Myocyte (in vitro differentiated cells): ENCODE measurements at places on chromosomes 11 and 22. TPM values are rescaled to one million over a fixed set of nuclear protein-coding genes. Genes with fewer than 3 reads are reported as not detected.

GRCh38 chr11:77174559-77174958 lies 46.5 kb downstream of the MYO7A start:
- DNase-seq = peak; percentile 80

The ZPR1 gene
- 68.8 and 83.5 TPM in 2 replicates for total RNA-seq

DNA sequence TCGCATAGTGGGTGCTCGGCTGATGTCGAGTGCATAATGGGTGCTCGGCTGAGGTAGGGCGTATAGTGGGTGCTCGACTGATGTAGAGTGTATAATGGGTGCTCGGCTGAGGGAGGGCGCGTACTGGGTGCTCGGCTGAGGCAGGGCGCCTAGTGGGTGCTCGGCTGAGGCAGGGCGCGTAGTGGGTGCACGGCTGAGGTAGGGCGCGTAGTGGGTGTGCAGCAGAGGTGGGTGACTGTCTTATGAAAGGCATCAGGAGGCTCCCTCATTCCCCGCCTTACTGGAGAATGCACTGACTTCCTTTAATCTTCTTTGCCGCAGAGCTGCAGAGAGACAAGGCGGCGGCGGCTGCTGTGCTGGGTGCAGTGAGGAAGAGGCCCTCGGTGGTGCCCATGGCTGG lies 33.8 kb downstream of the ARHGAP8 start:
- DNase-seq = no peak

DNA sequence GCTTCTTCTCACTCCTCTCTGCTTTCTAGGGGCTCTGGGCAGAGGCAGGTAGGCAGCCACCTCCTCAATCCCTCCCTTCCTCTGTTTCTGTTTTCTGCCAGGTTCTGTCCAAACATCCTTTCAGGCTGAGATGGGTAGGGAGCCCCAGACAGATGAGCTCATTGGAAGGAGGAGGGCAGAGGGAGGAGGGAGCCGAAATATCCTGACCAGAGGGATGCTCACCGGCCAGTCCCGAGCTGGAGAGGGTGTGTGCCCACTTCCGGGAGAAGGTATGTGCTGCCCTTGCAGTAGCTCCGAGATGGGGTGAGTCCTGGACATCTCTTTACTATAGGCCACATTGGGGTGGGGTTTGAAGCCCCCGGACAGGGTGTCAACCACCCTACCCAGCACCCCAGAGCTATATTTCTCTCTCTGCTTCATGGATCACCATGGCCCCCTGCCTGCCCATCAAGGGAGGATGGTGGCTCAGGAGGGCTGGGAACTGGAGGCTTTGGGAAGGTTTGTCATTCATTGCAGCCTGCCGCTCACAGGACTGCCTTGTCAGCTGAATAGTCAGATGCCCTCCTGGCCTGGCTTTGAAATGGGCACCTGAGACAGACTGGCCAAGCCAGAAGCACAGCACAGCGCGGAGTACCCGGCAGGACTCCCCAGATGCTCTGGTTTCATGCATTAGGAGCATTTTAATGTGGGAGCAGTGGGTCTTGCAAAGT lies 4.7 kb upstream of the SCN4B start:
- DNase-seq = no peak

The LRFN4 gene
- total RNA-seq = 117 and 129 TPM in 2 replicates

DNA sequence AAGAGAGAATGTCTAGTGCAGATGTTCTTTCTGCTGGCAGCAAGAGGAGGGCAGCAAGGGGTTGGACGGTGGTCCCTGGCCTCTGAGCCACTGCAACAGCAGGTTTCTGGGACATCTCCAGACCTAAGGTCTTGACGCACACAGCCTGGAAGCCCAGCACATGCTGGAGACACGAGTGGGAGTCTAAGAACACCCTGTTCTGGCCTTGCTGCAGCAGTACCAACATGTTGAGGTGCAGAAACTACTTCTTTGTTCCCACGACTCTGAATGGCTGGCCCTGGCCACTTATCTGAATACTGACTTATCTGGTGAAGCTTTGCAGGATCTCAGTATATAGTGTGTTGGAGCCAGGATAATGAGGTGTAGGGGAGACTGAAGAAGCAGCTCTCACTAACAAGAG lies 6.8 kb downstream of the MICAL2 start:
- DNase-seq = no peak

DNA sequence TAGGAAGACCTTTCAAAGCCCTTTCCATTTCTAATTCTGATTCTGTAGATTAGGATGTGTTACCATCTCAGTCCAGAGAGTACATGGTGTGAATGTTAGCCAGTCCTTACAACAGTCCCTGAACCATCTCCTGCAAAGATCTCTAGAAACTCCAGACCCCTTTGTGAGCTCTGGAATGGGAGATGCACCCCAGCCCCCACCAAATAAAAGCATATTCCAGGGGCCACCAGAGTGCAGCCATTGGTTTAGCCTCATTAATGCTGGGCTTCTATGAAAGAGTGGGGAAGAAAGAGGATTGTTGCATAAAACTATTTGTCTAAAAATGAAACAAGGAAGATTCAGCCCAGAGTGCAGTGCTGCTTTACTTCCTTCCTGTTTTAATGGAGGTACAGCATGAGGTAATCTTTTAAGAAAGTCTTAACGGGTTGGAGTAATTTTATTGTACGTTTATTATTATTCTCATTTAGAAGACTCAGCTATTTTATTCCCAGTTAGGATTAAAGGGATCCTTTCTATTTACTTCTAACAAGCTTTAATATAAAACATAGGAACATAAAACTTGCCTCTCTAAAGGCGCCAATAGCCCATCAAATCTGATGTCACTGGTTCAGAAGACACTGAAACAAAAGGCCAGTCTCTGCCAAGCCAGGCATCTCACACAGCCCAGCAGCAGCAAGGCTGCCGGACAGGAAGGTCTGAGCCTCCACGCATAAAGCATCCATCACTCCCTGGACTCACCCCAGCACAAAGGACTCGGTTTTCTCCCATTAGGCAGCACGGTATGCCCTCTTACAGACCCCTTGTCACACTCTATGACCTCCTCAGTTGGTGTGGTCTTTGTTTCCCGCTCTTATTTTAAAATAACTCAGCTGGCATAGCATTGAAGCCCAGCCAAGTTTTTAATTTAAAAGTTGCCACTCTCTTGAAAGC lies 203.9 kb upstream of the BLID start:
- DNase-seq = no peak

DNA sequence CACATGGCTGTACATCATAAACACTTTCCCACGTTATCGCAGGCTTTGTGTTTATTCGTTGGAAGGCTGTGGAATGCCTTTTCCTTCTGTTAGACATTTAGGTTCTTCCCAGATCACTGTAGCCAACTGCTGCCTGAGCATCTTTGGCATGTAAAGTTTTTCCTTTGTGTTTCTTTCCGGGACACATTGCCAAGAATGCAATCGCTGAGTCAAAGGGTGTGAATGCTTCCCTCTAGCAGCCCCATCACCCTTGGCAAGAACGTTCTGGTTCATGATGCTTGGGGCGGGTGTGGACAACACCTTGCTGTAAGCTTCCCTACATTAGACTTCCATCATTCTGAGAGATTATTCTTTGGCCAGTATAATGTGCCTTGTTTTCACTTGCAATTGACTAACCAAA lies 136.2 kb downstream of the OSBP2 start:
- peak; percentile 84 for DNase-seq

The CREB3L1 gene
- total RNA-seq = 19.7 and 23.6 TPM in 2 replicates

The PGA5 gene
- total RNA-seq = 18.1 and 29.7 TPM in 2 replicates

The CDCA5 gene
- 0.75 and 1.8 TPM in 2 replicates for total RNA-seq

DNA sequence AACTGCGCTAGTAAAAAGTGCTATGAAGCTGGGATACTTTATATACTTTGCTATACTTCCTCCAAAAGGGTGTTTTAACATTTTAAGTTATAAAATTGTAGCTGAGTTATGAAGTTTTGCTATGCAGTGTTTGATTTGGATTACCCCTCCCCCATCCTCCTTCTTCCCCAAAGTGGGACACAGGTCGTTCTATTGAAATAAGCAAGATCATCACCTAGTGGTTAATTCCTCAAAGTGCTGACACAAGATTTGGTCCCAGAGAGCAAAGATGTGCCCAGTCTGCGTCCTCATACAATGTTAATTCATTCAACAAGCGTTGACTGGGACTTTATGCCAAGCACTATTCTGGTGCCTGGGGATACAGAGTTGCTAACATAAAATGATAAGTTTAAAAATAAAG lies 78.5 kb downstream of the SPON1 start:
- DNase-seq = no peak

GRCh38 chr11:106998916-106999188 lies 19.4 kb downstream of the GUCY1A2 start:
- DNase-seq = no peak

DNA sequence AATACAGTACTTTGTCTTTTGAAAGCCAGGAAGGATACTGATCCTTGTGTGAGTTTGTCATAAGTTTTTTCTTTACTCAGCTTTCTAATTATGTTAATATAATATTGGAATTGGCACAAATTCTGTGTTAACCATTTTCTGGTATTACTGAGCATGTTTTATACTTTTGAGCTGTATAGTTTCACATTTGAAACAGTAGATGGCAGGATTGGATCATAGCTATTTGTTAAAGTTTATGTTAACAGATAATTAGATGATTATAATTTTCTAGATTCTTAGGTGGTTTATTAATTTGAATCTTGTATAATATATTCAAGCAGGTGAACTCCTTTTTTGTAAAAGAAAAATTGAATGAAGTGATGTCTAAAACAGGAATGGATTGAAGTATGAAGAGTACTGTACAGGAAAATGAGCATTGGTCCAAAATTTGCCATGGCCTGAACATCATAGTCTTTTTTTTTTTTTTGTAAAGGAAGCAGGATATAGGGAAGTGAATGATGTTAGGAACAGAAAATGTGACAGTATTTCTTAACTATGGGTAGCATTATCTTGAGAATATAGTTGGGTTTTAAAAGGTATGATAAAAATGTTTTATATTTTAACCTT lies 102.0 kb downstream of the CYP2R1 start:
- peak; percentile 11 for DNase-seq
